NCI-H748 treated with DMSO at 0.1 percent for 48 hours (cell line): ENCODE measurements at places on chromosomes 11 and 22.

- DNase-seq: no peak
These were observed 2.4 kb upstream of the PPFIBP2 start for GRCh38 chr11:7511401-7511800.

- peak; percentile 37 for DNase-seq
These were observed 28.5 kb upstream of the ALKBH3 start for GRCh38 chr11:43852057-43852636.

GRCh38 chr22:29313576-29314466, 1.7 kb downstream of the RASL10A start:
- DNase-seq: no peak

GRCh38 chr11:19689281-19690000, 23.2 kb upstream of the NAV2 start:
- no peak for DNase-seq

- DNase-seq: no peak
These were observed 33.0 kb downstream of the FZD4 start for GRCh38 chr11:86922225-86922624.

- DNase-seq: no peak
These were observed 109.4 kb upstream of the ANO1 start for GRCh38 chr11:69968396-69969347.

GRCh38 chr22:29753808-29754657, 12.8 kb downstream of the ZMAT5 start:
- DNase-seq: no peak

GRCh38 chr22:31211482-31211861, 626 bp upstream of the LIMK2 start:
- DNase-seq: no peak

- DNase-seq: no peak
These were observed 17.5 kb upstream of the TSPAN18 start for GRCh38 chr11:44709281-44709562.

GRCh38 chr11:45890886-45891550, 5.6 kb downstream of the MAPK8IP1 start:
- no peak for DNase-seq

DNA sequence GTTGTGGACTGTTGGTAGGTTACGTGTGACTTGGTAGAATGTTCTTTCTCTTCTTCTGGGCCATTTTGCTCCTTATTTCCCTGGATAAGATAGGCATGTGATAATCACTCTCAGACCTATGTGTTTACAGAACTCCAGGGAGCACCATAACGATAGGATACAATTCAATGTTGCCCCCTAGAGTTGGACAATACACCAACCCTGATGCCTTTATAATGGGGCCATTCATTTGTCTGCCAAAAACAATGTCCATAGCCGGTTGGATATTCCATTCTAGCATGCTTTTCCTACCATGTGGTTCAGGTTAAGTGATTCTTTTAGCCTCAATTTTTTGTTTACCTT, 60.5 kb downstream of the APIP start:
- DNase-seq: peak; percentile 47

GRCh38 chr11:102716527-102716926, 8.2 kb downstream of the MMP8 start:
- no peak for DNase-seq

DNA sequence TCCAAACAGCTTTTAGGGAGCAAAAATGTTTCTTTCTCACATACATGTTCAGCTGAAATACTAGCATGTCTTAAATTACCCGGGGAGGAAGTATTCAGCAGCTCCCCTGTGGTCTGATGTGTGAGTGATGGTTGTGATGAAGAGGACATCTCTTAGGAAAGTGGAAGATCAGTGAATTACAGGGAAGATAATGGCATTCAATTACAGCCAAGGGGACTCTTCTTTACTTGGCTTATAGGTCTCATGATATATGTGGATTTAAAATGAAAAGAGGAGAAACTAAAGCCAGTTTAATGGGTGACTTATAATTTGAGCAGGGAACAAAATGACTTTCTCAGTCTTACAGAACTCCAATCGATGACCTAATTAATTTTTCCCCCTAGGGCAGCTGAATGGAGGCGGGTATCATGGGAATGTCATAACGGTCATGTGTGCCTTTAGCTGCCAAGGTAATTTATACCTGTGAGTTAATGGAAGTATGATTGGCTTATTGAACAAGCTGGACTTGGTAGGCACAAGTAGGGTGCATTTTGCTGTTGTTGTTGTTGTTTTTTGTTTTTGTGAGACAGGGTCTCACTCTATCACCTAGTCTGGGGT, 198.8 kb downstream of the HIPK3 start:
- no peak for DNase-seq

DNA sequence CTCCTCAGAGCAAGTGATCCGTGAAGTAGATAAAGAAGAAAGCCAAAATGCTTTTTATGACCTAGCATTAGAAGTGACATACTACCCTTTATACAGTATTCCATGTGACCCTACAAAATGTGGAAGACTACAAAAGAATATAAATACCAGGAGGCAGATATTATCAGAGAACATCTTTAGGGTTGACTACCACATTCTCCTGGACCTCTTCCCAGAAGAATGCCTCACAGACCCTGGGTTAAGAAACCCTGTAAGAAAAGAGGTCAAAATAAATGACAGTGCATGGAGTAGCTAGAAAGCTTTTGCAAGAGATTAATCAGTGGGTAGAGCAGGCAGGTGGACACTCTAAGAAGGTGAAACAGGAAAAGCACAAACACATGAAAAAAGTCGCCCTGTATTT, 69.2 kb downstream of the FANCF start:
- DNase-seq: no peak

GRCh38 chr11:95148938-95149337, 59.3 kb downstream of the ENDOD1 start:
- no peak for DNase-seq

DNA sequence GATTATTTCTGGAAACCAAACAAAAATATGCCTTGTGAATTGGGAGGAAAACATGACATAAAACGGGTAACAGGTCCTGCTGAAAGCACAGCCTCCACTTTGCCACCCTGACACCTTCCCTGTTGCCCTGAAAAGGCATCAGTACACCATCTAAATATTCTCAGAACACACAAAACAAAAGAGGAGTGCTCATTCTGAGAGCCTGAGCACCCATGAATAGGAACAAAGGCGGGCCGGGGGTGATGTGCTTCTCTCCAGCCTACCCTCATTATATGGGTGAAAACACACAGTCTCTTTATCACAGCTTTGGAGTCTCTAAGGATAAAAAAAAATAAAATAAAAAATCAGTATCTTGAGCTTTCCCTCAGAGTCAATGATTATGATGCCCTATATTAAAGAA, 19.7 kb downstream of the SCUBE2 start:
- DNase-seq: no peak

DNA sequence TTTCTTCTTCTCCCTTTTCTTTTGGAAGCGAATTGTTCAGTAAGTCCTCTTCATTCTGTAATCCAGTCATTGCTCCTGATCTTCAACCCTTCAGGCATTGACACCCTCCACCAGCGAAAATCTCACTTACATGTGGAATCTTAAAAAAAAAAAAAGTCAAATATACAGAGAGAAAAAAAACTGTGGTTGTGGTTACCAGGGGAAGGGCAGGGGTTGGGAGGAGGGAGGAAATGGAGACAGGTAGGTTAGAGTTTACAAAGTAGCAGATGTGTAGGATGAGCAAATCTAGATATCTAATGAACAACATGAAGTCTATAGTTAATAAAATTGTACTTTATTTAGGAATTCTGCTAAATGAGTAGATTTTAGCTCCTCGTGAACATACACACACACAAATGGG, 17.7 kb upstream of the TMEM123 start:
- no peak for DNase-seq

DNA sequence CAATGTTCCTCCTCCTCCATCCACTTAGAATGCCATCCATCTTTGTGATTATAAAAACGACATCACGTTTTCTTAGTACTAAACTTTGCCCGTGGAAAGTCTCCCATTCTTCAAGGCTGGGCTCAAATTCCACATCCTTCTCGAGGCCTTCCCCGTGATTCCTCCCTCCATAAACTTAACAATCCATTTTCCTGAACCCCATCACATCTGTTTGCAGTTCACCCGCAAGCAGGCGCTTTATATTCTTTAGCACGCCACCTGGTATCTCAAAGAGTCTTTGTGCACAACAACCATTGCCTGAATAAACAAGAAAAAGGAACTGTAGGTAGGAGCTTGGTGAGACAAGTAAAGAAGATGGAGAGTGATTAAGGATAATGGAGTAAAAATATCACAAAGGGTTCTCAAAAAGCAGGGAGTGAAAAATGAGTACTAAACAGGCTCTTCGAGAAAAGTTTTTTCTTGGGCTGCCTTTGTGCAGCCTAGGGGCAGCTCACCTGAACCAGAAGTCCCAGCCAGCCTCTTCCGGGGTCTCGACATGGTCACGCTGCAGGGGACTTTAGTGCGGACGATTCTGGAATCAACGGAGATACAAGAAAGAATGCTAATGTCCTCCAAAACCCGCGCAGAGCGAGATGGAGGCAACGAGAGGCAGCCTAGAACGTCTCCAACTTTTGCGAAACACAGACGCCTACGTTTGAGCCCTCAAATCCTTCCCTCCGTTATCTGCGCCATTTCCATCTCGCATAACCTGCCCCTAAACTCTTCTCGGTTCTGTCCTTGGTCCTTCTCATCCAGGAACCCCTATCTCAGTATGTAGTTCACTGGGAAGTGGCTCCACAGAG, 585 bp downstream of the THYN1 start:
- peak; percentile 49 for DNase-seq

GRCh38 chr11:46966773-46967172, 30.2 kb downstream of the CSTPP1 start:
- DNase-seq: no peak

DNA sequence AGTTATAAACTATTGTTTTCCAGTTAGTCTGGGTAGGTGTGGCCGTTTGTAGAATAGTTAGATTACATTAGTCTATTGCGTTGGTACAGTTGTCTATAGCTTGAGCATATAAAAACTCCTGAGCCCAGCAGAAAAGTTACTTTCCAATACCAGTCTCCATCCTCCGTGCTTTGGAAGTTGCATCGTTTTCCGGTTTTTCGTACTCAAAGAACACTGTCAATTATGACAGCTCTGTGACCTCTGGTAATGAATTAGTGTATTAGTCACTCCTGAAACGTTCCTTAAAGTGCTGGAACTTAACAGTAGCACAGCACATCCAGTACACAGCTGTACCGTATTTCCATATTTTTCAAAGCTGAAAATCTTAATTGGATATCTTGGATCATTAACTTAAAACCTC, 808 bp upstream of the MSANTD2 start:
- no peak for DNase-seq

GRCh38 chr22:23401111-23401909, 178.8 kb downstream of the IGLL1 start:
- no peak for DNase-seq

DNA sequence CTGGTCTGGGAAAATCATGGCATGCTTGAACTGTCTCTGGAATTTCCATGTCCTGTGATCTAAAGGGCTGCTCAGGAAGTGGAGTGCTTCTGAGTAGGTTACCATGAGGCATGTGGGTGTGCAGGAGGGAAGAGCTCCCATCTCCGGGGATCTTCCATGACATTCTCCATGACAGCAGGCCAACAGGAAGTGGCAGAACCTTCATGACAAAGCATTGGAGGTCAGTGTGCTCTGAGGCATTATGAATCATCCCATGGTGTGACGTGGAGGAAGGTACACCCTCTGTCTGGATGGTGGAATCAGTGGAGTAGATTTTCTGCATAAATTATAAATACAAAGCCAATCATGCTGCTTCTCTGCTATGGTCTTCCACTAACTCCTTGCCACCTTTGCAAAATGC, 139.6 kb upstream of the E2F8 start:
- no peak for DNase-seq

DNA sequence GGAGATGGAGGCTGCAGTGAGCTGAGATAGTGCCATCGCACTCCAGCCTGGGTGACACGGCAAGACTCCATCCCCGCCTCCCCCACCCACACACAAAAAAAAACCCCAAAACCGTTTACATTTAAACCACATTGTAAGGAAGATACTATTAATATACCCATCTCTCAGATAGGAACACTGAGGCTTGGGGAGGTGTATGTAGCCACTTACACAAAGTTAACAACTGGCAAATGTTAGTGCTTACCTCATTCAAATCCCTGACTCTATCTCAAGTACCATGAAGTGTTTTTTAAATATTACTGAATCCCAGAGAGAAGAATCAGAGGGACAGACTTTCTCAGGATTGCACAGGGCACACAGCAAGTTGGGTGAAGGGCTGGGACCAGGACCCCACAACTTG, 164.5 kb downstream of the MIAT start:
- no peak for DNase-seq

DNA sequence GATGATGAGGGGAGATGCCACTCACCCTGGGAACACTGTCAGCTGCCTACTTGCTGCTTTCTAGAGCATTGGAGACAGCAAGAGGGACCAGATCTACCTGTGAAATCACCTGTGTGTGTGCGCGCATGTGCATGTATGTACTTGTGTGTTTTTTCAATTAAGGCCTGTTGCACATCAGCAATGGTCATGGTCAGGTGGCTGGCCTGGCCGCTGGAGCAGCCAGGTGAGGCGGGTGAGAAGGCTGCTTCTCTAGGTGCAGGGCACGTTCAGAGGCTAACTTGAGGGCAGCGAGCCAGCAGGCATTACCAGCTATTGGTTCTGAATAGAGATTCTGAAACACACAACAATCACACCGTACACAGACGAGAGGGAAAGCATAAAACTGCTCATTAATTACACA, 65.1 kb downstream of the PARVG start:
- DNase-seq: no peak

- no peak for DNase-seq
These were observed 12.0 kb upstream of the PRR5 start for GRCh38 chr22:44689915-44690524.

- no peak for DNase-seq
These were observed 120.2 kb upstream of the SNX19 start for GRCh38 chr11:131036514-131036913.

GRCh38 chr11:8033305-8034105, 46.4 kb downstream of the EIF3F start:
- DNase-seq: peak; percentile 14

DNA sequence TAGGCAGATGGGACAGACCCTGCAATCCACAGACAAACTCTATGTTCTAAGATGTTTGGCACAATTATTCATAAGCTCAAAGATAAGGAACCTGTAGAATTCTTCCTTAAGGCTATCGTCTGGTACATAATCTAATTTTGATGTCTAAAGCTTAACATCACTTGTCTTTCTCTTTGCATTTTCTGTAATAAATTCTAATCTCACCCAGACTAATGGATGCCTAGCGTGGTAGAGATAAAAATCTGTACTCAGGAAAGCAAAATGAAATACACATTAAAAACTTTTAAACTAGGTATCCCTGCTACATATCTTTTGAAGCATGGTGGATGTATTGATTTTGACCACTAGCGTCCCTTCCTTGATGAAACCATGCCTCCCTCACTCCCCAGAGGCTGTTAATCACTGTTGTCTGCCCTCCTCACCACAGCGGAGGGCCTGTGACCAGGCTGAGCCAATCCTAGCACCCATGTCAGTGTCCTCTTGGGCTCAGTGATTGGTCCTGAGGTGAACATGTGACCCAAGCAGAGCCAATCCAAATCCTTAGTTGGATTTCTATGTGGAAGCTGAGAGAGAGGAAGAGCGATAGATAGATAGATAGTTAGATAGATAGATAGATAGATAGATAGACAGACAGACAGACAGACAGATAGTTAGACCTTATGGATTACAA, 82.2 kb upstream of the GRK3 start:
- DNase-seq: no peak
